CD4-positive, alpha-beta T cell treated with Interleukin-15 for 1 hour (primary cell): ENCODE measurements at places on chromosomes 5 and 9.

GRCh38 chr5:124309241-124309980 lies 437.0 kb downstream of the ZNF608 start:
- DNase-seq, result no peak

- no peak for DNase-seq
Observed at GRCh38 chr5:59025734-59026133, 442.9 kb downstream of the RAB3C start.

DNA sequence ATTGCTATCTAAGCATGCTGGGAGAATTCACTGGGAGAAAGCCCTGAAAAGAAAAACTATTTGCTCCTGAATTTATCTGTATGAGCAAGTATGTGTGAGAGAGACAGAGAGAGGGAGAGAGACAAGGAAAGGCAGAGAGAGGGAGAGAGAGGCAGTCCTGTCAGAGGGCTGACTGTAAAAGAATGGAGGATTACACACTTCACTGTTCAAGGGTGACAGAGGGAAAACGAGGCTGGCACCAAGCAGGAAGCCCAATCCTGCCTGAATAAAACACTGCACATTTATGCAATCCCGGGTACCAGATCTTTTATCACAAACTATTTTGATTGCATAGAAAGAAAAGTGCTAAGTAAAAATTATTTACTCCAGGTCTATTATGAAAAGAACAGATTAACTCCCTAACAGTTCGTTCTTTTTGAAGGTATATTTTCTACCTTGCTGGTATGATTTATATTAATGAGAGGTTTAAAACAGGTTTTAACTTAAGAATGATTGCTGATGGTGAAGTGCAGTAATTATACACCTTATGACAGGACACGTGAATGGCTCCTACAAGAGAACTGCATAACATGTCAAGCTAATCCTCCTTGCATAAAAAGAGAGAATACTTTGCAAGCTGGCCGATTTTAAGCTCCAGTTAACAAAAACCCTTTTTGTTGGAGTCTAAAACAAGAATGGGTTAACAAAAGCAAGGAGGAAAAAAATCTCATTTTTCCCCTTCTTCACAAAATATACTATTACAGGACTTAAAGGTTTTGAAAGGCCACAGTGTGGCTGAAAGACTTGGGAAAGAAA lies 82.5 kb downstream of the NFIB start:
- DNase-seq, result no peak

- no peak for DNase-seq
Observed at GRCh38 chr5:28313321-28313951, 1275.0 kb upstream of the CDH9 start.

DNA sequence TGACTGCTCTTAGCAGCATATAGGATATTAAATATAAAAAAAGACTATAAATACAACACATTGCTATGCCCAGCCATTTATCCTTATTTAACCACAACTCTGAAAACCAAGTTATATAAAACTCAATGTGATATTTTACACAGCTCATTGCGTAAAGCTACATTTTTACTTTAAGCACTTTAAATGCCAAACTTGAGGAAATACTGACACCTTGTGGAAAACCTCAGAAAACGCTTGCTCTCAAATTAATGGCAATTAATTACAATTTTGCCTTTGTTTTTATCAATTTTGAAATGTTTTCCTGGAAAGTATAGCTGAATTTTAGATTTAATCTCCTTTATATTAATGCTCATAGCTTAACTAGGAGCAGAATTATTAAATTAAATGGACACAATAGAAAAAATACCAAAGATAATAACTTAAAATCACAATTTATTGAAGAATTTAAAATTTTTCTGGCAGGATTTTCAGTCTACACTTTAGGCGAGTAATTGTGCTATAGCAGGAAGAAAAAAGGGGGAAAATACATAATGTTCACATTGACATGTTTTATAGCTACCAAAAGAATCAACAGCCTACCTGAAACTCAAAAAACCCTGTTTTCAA lies 25.2 kb upstream of the PLAC8L1 start:
- DNase-seq, result no peak

DNA sequence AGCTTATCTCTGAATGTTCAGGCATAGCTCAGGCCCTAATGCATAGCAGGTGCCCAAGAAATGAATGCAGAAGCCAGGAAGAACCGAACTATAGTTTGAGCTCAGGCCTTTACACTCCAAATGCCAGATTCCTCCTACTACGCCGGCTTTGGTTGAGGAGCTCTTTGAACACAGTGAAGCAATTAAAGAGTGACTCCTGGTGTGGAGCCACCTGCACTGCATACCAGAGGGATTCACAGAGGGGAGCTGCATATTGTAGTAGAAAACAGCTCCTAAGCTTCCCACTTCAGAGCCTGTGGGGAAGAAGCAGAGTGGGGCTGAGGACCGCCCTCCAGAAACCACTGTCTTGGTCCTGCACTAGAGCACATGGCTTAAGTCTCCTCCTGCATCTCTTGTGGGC lies 14.5 kb upstream of the KCNMB1 start:
- no peak for DNase-seq

- no peak for DNase-seq
Observed at GRCh38 chr9:136219276-136219675, 14.3 kb upstream of the LHX3 start.

DNA sequence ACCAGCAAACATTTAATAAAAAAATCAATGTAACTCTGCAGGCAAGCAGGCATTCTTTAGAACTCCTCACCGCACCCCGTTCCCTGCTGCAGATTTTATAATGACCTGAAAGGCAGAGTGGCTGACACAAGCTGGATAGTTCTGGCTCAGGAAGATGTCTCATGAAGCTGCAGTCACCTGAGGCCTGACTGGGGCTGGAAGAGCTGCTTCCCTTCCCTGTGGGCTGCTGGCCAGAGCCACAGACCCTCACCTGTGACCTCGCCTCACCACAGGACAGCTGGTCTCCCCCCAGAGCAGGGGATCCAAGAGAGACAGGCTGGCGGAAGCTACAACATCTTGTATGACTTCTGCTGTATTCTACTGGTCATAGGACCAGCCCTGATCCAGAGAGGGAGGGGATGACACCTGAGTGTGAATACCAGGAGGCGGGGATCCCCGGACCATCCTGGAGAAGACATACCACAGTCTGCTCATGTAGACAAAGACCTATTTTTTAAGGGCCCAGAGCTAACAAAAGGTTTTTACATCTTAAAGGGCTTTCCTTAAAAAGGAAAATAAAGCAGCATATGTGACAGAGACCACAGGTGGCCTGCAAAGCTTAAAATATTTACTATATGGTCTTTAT lies 43.9 kb downstream of the RAPGEF1 start:
- DNase-seq, result no peak

- no peak for DNase-seq
Observed at GRCh38 chr5:177312649-177313181, 1.0 kb upstream of the MXD3 start.

DNA sequence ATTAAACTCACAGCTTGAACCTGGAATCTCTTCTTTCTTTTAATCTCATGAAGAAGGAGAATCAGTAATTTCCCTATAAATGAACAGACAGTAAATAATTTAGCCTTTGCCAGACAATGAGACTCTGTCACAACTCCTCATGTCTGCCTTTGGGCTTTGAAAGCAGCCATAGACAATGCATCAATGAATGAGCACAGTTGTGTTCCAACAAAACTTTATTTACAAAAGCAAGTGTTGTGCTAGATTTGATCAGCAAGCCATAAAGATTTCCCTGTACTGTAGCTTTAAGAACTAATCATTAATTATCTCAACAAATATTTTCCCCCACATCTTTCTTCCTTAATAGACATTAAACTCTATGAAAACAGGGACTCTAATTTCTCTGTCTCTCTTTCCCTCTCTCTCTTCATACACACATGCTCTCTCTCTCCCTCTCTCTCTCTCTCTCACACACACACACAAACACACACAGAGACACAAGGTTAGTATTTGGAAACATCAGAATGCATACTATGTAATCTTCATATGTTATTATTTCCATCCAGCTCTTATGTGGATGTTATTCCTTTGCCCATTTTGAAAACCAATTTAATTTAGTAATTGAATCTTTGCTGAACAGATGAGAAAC lies 1209.8 kb upstream of the CDH6 start:
- DNase-seq, result no peak
